Renal cortical epithelial cell (primary cell): ENCODE measurements at places on chromosomes 12 and 14. TPM values are rescaled to one million over a fixed set of nuclear protein-coding genes. Genes with fewer than 3 reads are reported as not detected.

The PEBP1 gene
- total RNA-seq = 161 and 252 TPM in 2 replicates

The HOMEZ gene
- total RNA-seq = 7.8 and 15.0 TPM in 2 replicates

The CDK4 gene
- 101 and 145 TPM in 2 replicates for total RNA-seq

The LGMN gene
- total RNA-seq = 62.2 and 88.1 TPM in 2 replicates

The TMEM233 gene
- 0.87 and 1.4 TPM in 2 replicates for total RNA-seq

The ASB2 gene
- total RNA-seq = 0.05 and 0.35 TPM in 2 replicates

The PLCZ1 gene
- total RNA-seq = 0.69 TPM in 1 of 2 replicates, not detected in the other

The AHSA1 gene
- total RNA-seq = 95.9 and 179 TPM in 2 replicates

The SPTB gene
- 0.10 TPM in 1 of 2 replicates, not detected in the other for total RNA-seq

The PSMC1 gene
- total RNA-seq = 168 and 180 TPM in 2 replicates

The NEUROD4 gene
- not detected in 2 replicates for total RNA-seq

The PLEK2 gene
- total RNA-seq = 12.9 and 126 TPM in 2 replicates

The GPRC5A gene
- total RNA-seq = 55.9 and 101 TPM in 2 replicates
